ENCODE measurements at places on chromosomes 12 and 14.

DNA sequence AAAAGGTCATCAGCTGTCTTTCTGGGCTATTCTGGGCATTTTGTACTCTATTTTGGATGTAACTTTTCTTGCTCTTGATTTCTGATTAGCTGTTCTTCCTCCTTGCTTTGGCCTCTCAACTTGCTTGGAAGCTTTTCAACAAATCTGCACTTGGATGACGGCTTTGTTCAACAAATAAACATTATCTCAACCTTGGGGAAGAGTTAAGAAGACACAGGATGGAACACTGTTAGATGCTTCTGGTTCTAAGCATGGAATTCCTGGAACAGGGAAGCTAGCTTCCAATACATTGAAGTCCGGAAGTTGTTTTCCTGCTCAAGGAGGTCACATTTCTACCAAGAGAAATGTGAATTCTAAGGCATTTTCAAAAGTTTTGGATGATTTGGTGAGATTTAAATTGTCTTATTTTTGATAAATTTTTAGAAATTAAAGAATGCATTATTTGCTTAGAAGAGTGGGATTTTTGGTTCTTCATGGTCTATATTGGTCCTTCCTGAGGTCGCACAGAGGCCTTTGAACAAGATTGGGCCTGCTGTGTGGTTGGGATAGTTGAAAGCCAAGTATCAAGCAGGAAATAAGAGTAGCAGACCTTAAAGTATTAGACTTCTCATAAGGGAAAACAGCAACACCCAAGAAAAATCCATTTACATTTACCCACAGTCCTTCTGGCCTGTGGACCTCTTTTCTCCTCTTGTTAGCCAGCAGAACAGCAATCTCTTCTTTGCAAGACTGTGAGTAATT is 59.2 kb downstream of the PPFIBP1 start:
- no peak for DNase-seq

GRCh38 chr14:61101803-61102548 is 120.9 kb downstream of the SLC38A6 start:
- DNase-seq = no peak

DNA sequence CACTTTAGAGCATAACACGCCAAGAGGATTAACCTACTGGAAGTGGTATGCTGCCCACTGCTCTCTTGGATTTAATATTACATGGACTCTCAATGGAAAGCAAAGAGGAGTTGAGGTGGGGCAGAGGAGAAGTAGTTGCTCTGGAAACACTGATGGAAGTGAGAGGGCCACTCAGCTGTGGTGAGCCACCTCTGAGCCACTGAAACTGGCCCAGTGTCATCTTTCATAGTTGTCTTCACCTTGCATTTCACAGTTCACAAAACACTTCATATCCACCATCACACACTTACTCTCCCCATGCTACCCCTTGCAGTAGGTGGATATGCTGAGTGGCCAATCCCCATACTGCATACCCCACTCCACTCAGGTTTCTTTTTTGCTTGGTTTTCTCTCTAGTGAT is 12.2 kb upstream of the PCED1B start:
- DNase-seq = no peak

- no peak for DNase-seq
Measured at GRCh38 chr14:100201701-100202100, 37.2 kb upstream of the YY1 start.

DNA sequence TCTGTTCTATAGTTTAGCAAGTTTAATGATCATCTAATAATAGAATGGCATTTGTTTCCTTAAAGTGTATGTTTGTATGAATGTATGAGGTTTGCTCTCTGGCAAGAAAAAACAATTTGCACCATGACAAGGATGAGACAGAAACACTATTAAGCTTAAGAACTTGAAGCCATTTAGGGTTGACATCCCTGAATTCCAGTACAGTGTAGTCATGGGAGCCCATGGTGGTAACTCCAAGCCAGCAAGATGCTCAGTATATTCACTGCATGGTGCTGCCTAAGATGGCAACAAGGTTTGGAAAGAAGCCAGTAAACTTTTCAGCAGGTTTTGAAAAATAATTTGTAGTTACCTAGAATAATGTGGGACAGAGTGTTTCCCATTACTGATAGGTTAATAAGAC is 158.6 kb downstream of the PRIMA1 start:
- no peak for DNase-seq

- DNase-seq = no peak
Measured at GRCh38 chr12:1841586-1842182, 21.3 kb downstream of the LRTM2 start.

DNA sequence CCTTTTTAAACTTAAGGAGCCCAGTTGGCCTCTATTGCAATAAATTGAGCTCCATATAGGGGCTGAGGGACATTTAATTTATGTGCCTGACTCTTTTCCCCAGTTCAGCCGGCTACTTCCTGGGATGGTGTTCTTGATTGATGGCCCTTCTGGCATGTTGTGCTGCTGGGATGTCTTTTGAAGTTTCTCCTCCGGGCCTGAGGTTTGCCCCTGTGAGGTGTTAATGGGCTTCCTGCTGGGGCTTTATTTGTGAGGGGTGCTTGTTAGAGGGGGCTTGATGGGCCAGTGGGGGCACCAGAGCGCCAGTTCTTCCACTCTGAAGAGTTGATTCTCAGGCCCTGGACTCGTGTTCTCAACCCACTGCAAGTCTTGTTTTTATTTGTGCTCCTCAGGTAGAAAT is 69.6 kb downstream of the CHST11 start:
- DNase-seq = no peak

GRCh38 chr12:52127683-52128450 is 48.4 kb downstream of the SMIM41 start:
- DNase-seq = no peak

DNA sequence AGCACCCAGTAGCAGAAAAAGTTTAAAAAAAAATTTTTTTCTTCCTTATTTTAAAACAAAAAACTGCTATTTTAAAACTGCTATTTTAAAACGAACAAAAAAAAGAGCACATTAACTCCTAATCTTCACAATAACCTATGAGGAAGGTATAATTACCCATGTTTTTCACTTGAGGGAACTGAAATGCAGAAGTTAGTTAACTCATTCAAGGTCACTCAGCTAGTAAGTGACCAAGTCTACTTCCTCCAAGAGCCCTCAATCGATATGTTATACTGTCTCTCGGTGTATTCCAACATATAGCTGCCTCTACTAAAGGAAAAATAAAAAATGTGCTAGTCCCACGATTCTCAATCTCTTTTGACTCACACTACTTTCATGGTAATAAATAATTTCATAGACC is 7.8 kb downstream of the RPAP3 start:
- DNase-seq = no peak

DNA sequence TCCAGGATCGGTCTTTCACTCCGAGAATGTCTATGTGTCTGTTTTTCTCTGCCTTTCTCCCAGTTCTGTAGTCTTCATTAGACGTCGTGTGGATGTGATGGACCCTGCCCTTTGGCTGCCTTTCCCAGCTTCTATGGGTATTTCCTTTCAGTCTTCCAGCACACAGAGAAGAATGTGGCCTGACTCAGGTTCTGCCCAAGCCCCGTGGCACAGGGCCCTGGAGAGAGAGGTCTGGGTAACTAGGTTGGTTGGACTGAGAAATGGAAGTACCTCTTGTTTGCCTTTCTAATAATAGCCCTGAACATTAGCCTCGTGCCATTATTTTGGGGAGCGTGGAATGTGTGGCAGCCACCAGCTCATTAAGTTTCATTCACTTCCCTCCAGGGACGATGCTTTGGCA is 3.8 kb downstream of the FOXJ2 start:
- no peak for DNase-seq

GRCh38 chr12:55727643-55728185 is 1.1 kb downstream of the CD63 start:
- no peak for DNase-seq

- DNase-seq = no peak
Measured at GRCh38 chr14:67429510-67430205, 17.7 kb upstream of the PLEK2 start.

- DNase-seq = no peak
Measured at GRCh38 chr14:28515571-28515970, 251.0 kb upstream of the FOXG1 start.

DNA sequence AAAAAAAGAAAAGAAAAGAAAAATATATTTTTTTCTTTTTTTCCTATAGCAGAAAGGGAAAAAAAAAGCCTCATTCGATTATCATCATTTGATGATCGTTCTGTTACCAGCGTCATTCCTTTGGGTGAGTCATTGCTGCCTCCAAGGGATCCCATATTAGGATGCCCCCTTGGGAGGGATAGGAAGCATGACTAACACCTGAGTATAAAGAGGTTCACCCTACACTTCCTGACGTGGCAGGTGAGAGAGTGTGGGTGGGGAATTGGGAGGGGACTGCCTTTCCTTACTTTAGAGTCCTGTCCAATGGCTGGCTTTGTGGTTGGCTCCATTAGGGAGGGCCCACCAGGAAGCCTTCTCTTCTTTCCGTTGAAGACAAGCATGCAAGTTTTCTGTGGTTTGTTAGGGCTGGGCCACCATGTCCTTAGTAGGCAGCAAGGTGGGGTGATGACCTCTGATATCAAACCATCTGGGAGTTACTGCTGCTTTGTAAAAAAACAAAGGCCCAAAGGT is 56.1 kb upstream of the FUT8 start:
- DNase-seq = no peak

GRCh38 chr14:29220072-29220471 is 453.5 kb downstream of the FOXG1 start:
- no peak for DNase-seq

GRCh38 chr12:3770891-3771290 is 18.0 kb upstream of the CRACR2A start:
- DNase-seq = no peak

- no peak for DNase-seq
Measured at GRCh38 chr14:98223106-98223505, 1048.9 kb downstream of the BCL11B start.

DNA sequence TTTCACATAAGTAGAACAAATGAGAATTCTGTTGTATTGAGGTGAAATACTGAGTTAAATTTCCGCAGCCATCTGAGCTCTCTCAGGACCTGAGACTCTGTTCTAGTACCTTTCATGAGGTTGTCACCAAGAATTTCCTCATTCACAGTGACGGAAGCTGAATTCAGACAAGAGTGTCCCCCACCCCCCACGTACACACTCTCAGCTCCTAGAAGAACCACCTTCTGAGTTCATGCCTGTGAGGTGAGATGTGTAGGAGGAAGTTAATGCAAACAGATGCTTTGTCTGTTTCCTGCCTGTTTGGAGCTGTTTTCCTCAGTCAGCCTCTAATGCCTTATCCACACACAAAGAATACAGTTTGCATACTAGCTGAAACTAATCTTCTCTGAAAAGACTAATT is 18.2 kb downstream of the BICDL1 start:
- peak; percentile 56 for DNase-seq

GRCh38 chr12:58539295-58539694 is 381.0 kb downstream of the LRIG3 start:
- no peak for DNase-seq

GRCh38 chr14:72889366-72889765 is 4.5 kb downstream of the DPF3 start:
- no peak for DNase-seq

Measured in activated naive CD8-positive, alpha-beta T cell treated with anti-CD3 and anti-CD28 coated beads, Interleukin-2, amount 50 U/mL, for 16 hours (primary cell).